ENCODE measurements at places on chromosomes 6 and 20. TPM values are rescaled to one million over a fixed set of nuclear protein-coding genes. Genes with fewer than 3 reads are reported as not detected.

DNA sequence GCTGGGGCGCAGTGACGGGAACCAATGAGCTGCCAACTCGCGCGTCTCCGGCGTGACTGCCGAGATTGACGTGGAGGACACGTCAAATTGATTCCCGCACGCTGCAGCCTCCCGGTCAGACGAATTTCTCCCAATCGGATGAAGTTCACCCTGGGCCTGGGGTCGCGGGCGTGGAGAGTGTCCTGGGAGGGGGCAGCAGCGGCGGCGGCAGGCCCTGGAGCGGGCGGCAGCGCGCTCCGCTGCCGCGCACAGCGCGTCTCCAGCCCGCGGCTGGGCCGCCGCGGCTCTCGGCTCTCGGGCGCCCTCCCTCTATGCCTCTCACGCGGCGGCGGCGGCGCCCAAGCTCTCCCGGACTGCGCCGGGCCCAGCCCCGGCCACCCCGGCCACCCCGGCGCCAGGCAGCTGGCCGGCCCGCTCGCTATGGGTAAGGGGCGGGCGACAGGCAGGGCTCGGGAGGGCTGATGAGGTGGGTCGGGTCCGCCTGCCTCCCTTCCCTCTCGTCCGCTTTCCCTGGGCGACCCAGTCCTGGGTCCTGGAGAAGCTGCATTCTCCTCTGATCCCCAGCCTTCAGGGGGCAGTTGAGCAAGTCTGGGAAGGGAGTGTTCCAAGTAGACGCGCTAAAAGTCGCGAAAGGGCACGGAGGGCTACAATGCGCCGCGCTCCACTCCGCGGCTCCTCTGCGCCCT lies at the start of gene PAX1:
TSS of gene PAX1 (plus strand) at position 90 of the 686 bp plus-strand sequence. CDS start at position 139, 49 bp downstream.
- DNase-seq, result no peak

- no peak for DNase-seq
These were observed 7.3 kb upstream of the LBP start for GRCh38 chr20:38338849-38339520.

DNA sequence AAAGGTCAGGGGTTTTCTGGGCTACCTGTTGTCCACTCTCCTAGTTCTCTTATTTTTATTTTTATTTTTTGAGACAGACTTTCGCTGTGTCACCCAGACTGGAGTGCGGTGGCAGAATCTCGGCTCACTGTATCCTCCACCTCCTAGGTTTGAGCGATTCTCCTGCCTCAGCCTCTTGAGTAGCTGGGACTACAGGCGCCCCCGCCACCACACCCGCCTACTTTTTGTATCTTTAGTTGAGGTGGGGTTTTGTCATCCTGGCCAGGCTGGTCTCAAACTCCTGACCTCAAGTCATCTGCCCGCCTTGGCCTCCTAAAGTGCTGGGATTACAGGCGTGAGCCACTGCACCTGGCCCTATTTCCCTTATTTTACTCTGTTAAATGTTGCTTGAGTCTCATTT lies 149.0 kb downstream of the EYA4 start:
- no peak for DNase-seq

Gene RSPH9
- total RNA-seq, result not detected

Gene SLC22A3
- total RNA-seq, result not detected

Gene COL9A3
- not detected for total RNA-seq

Gene CDC5L
- total RNA-seq, result 22.6 TPM

Gene RSPO3
- total RNA-seq, result not detected

Gene SCUBE3
- 0.14 TPM for total RNA-seq
